ENCODE measurements at places on chromosomes 1 and 21.

DNA sequence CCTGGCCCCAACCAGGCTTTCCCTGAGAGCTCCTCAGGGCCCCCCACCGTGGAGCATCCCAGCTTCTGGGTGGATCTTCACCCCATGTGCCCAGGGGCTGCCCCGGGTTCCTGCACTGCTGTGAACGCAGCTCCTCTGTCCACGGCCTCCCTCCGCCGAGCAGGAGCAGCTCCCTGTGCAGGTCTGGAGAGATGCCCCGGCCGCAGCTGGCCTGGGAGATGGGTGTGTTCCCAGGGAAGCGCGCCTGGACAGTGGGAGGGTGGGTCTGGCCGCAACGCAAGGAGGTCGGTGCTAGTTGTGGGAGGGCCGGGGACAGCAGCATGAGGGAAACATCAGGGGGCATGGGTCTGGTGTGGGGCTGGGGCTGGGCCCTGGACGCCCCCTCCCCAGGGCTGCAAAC lies 71.3 kb downstream of the MORN1 start:
- no peak for DNase-seq

DNA sequence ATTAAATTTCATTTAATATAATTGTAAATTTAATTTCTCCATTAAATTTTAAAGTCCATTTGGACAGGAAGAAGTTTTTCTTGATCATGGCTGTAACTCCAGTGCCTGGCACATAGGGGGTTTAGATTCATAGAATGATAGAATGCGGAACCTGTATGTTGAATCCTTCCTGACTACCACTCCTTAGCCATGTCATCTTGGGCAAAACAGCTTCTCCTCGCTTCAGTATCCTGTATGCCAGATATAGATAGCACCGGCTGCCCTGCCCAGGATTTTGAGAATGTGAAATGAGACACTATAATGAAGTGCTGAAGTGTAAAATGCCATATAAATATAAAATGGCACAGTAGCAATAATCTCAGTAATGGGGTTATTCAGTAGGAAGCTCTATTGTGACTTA lies 6.4 kb downstream of the DYRK1A start:
- DNase-seq: no peak

DNA sequence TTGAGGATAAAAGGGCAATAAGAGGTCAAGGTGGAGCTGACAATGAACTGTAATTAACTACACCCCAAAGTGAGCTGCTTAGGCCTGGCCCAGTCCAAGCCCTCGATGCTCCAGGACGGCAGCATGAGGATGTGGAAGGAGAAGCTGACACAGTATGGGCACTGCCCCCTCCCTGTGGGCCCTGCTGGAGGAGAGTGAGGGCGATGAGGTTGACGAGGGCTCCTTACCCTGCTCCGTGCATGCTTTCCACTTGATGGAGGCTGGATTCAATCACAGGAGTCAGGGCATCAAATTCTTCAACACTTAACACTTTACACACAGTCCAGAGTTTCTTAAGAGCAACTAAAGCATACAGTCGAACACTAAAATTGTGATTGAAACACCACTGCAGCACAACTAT lies 32.4 kb downstream of the COA6 start:
- no peak for DNase-seq

DNA sequence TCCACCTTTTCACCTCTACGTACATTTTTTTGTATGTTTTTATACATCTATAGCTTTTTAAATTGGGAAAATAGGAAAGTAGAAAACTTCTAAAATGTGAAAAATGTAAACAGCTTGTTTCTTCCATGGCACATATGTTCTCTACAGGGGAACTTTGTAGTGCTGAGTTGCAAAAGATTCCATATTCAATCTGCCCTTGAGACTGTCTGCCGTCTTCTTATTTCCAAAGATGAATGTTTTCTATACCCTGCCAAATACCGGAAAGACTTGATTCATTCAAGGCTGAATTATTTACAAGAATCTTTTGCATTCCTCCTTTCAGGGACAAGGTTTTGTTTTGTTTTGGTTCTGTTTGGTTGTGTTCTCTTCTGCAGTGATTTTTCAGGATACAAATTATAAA lies 1334.5 kb upstream of the ADGRL4 start:
- DNase-seq: no peak

DNA sequence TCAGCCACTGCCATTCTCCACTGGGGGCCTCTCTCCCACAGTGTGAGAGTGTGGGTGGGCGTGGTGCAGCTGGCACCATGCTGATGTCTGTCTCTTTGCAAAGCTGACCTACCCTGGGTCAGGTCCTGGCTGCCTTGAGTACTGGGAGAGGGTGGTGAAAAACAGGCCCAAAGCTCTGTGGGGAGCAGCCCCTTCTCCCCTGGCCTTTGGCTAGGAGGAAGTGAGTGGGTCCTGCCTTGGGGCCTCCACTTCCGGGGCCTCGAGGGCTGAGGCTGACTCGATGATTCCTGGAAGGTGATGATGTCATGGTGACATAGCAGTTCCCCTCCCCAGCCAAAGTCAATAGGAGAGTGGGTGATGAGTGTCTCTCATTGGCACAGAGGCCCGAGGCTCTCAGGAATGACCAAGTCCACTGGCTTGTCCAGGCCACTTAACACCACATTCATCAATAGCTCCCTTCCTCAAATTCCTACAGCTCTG lies 53.0 kb downstream of the IER5 start:
- DNase-seq: no peak

GRCh38 chr1:176617881-176618280 lies 154.9 kb downstream of the PAPPA2 start:
- no peak for DNase-seq

GRCh38 chr1:38917337-38917736 lies 24.3 kb downstream of the RHBDL2 start:
- DNase-seq: no peak

- no peak for DNase-seq
Measured at GRCh38 chr1:71273334-71273733, 192.5 kb upstream of the ZRANB2 start.

DNA sequence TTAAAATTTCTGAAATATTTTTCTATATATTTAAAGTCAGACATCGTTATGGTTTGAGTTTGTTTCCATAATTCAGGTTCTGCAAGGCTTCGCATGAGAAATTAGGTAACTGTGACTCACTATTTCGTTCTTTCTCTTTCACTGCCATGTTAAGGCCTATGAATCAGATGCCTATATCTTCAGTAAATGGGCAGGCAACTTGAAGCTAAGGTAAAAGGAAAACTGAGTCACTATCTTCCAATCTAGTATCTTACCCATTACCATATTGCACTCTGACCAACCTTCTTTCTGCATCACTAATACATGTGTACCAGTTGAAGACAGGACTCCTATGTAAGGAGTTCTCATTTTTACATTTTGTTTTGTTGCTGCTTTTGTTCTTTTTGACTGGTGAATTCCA lies 37.8 kb downstream of the PYHIN1 start:
- DNase-seq: no peak

DNA sequence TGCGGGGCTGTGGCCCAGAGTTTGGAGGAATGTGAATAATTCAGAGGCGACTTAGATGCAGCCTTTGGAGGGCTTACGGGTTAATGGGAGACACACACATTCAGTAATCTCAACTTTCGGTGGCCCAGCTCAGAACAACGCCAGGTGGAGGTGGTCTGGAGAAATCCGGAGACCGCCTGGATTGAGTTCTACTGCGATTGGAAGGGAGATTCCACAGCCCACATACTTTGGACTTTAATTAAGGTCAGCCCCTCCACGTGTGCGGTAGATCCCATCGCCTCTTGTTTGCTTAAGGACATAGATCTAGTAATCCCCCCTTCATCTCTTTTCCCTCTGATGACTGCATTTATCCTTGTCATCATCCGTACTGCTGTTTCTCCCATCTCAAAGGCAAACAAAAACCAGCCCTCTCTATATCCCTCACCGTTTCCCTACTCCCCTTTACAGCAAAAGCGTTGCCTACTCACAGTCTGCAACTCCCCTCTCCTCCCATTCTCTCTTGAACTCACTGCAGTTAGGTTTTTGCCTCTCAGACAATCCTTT lies 720 bp upstream of the BSDC1 start:
- no peak for DNase-seq

GRCh38 chr1:159580340-159580739 lies 7.3 kb upstream of the APCS start:
- DNase-seq: peak; percentile 2

DNA sequence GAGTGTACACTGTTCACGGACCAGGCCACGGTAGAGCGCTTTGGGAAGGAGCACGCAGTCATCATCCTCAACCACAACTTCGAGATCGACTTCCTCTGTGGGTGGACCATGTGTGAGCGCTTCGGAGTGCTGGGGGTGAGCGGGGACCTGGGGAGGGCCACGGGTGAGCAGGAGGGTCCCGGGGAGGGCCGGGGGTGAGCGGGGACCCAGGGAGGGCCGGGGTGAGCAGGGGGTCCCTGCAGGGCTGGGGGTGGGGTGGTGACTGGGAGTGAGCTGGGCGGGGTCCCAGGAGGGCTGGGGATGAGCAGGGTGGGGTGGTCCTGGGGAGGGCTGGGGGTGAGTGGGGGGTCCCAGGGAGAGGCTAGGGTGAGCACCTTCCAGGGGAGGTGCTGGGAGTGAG lies 44.1 kb upstream of the TRAPPC10 start:
- no peak for DNase-seq

DNA sequence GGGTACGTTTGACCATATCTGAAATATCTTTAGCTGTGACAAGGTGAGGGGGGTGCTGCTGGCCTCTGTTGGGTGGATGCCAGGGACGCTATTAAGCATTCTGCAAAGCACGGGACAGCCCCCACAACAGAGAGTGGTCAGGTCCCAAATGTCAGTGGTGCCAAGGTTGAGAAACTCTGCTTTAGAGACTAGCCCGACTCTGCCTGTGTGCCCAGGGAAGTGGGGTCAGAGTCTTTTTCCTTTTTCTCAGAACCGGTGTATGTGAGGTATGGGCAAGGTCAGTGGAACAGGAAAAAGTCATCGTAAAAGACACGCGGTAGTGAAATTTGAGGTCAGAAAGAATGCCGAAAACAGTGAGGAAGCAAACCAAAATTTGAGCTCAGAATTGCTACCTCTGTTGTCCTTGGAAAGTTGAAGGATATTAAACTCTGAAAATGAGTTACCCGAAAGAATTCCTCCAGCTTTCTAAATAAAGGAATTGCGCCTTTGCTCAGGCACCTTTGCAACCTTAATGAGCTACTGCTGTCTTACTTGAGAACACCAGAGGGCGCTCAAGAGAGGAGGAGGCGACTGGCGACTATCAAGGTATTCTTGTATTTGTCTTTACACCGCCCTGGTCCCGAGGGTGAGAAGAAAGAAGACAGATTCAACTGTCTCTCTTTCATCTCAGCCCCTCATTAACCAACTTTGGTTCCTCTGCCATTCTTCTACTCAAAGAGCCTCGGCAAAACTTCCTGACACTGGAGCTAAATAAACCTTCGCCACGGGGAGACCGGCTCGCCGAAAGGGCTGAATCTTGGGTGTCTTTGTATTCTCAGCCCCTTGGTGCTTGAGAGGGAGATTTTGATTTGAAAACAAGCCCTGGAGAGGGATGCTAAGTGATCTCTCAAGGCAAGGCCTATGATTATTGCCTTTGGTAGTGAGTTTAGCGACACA lies 85.4 kb upstream of the OLIG2 start:
- DNase-seq: peak; percentile 70

DNA sequence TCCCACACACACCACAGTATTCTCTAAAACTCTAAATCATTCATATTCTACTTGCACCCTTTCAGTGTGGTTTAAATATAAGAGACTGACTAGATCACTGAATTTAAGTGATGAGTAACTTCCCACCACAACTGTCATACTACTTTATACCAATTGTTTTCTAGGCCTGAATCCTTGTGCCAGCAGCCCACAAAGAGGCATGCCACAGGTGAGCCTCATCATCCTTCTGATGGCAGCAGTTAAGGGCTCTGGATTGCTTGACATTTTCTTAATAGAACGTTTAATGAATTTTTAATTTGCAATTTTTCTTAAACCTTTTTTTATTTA lies 9.6 kb downstream of the C1orf105 start:
- DNase-seq: no peak

- no peak for DNase-seq
Measured at GRCh38 chr1:107681001-107681479, 283.9 kb downstream of the VAV3 start.

- DNase-seq: peak; percentile 45
Measured at GRCh38 chr1:20376880-20377494, 86.3 kb downstream of the VWA5B1 start.

GRCh38 chr1:209761011-209761635 lies 5.3 kb downstream of the TRAF3IP3 start:
- no peak for DNase-seq

DNA sequence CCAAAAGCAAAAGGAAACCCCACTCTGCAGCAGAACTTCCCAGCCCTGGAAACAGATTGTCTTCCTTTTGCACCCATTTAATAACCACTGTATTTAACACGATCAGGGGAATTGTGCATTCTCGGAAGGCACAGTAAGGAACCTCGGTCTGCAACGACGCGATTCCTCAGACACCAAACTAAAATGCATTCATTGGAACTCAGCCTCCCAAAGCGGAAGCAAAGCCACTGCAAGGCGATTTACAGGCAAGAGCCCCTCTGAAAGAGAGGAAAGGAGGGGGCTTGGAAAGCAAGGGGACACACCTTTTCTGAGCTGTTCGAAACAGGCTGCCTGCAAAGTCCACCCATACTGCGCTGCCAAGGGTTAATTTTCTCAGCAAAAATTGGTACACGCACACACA lies 297.7 kb downstream of the OMA1 start:
- no peak for DNase-seq
